ENCODE measurements at places on chromosomes 1 and 21.

DNA sequence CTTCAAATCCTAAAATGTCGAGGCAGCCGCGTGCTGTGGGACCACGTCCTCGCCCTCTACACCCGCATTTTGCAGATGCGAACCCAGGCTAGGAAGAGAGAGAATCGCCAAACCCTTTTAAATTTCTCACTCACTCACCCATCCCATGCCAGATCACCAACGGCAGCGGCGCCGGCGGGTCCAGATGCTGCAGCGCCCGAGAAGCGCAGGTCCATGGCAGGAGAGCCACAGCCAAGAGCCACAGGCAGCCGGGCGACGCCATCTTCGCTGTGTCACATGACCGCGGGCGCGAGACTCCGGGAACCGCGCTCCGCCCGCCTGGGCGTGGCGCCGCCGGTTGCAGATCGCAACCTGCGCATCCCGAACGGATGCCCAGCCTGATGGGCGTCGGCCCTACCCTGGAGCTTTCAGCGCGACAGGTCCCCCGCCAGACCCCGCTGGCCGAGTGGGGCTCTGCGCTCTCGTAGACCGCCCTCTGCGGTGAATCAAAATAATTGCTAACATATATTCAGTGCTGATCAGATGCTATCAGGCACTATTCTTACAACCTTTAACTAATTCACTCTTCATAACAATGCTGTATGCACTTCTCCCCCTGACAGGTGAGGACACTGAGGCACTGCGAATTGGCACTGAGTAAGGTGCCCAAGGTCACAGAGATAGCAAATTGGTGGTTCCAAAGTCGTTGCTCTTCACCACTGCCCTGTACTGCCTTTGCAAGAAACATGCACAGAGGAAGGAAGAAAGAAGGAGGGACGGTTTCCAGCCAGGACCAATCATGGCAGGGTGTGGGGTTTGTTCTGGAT lies at the start of gene PPT1:
PPT1 (minus strand) TSS at position 276 of the 806 bp plus-strand sequence; CDS start at position 262, 14 bp downstream.
- DNase-seq = peak; percentile 81

DNA sequence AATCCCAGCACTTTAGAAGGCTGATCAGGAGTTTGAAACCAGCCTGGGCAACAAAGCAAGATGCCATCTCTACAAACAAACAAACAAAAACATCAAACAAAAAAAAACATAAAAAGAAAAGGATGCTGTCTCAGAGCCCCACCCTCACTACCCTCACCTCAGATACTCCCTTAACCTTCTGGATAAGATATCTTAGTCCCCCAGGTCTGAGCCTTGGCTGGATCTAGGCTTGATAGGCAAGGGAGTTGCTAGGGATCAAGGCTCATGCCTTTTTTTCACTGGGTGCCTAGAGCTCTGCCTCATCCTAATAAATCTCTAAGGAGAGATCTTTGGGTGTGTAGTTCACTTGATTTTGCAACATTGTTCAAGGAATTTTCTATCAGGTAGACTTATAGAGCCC lies 7.4 kb downstream of the HDAC1 start:
- no peak for DNase-seq

- no peak for DNase-seq
Observed at GRCh38 chr1:203733009-203733863, 31.7 kb upstream of the LAX1 start.

DNA sequence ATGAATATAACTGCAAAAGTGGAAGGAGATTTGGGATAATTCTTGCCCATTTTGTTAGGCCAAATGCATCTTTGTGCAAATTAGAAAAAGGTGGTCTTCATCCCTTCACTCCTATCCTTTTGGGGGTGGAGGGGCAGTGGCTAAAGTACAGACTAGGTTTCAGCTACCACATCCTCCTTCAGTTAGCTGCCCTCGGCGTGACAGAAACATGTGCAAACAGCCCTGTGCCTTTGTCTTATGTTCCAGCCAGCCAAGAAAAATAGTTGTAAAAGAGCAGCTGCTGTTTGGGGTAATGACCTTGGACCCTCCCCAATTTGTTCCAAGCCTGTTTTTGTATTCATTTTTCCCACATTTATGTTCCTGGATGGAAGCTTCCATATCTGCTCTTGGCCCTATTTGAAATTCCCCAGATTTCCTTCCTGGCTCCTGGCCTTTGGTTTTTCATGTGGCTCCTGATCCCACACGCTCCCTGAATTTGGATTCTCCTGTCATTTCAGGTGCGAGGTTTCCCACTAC lies 8.3 kb upstream of the LGALS8 start:
- DNase-seq = no peak

- peak; percentile 70 for DNase-seq
Observed at GRCh38 chr1:157193702-157194391, 55.7 kb upstream of the ETV3 start.

DNA sequence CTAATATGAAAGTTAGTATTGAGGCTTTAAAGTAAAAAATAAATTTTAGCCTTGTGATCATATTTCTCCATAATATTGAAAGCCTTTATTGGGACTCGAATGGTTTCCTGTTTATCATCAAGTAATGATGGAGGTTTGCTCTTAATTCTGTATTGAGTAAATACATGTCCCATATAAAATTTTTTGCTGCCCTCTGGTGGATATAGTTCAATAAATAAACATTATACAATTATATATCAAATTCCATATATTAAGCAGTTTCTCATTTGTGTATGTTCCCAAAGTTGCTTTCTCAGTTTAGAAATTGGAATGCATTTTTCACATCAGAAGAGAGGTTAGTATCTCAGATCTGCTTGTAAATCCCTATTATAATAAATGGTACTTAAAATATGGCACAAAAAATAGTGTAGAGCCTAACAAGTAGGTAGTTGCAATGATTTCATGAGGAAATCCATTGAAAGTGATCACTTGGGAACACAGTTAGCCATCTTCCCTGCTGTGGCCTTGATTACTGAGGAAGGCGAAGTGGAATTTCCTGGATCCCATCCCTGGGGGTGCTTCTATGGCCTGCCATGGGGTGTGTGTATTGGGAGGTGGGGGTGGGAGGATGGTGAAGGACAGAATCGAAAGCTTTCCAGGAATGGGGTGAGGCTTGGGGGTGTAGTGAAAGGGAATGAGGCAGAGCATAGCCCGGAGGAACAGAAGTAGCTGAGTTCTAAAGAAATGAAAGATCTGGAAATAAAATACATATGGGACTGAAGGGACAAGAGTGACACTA lies 84.1 kb upstream of the C21orf91 start:
- peak; percentile 64 for DNase-seq
